ENCODE measurements at places on chromosomes 3 and 15. TPM values are rescaled to one million over a fixed set of nuclear protein-coding genes. Genes with fewer than 3 reads are reported as not detected.

Gene ISLR
- total RNA-seq, result not detected

DNA sequence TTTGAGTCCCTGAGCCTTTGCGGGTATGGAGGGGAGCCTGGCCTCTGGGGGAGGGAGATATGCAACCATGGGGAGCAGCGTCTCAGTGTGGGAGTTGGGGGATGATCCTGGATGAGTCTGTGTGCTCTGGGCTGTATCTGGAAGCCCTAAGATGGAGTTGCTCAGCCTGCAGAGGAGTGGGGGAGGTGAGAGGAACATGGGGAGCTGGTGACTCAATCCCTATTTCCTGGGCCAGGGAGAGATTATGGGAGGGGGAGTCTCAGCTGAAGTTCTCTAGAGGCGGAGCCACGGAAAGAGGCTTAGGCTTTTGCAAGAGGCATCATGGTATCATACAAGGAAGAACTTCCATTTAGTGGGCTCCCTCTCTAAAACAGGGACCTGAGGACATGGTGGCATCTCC lies 59.5 kb upstream of the TMEM115 start:
- DNase-seq, result no peak

- no peak for DNase-seq
Measured at GRCh38 chr3:153182501-153183293, 20.7 kb downstream of the RAP2B start.

GRCh38 chr15:41648770-41649169 lies 11.4 kb upstream of the MGA start:
- no peak for DNase-seq

DNA sequence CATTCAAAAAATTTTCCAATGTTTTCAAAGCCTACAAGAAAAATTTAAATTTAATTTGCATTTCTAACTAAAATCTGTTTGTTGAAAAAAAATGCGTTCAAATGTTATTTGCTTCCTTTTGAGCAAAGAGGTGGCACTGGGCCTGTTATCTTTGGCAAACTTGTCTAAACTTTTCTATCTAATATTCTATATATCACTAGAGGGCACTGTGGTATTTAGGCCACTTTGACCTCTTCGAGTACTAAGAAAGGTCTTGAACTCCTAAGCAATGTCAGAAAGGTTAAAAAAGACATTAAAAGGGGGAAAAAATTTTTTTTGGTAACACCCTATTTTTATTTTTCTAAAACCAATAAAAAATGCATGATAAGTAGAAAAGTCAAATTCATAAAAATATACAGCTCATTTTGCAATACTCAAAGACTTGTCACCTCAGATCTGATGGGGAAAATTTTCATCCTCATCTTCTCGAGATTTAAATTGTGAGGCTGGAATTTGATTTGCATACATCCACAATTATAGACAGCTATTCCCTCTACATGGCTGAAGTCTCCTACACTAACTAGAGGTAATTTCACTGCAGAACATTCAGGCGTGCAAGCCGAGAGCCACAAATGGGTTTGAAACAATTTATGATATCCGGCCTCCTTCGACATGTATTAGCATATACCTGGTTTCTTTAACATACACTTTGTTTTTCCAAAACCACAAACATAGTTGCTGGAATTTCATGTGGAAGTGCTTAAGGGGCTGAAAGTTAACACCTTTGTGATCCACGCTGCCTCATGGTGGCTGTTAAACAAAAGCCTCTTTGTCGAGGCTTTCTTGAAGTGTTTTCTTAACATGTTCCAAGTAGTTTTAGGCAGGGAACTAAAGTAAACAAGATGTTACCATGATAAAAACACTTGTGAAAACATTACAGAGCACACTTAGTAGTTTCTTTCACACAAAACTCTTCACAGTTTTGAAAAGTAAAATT lies 576.4 kb downstream of the FOXP1 start:
- DNase-seq, result no peak

DNA sequence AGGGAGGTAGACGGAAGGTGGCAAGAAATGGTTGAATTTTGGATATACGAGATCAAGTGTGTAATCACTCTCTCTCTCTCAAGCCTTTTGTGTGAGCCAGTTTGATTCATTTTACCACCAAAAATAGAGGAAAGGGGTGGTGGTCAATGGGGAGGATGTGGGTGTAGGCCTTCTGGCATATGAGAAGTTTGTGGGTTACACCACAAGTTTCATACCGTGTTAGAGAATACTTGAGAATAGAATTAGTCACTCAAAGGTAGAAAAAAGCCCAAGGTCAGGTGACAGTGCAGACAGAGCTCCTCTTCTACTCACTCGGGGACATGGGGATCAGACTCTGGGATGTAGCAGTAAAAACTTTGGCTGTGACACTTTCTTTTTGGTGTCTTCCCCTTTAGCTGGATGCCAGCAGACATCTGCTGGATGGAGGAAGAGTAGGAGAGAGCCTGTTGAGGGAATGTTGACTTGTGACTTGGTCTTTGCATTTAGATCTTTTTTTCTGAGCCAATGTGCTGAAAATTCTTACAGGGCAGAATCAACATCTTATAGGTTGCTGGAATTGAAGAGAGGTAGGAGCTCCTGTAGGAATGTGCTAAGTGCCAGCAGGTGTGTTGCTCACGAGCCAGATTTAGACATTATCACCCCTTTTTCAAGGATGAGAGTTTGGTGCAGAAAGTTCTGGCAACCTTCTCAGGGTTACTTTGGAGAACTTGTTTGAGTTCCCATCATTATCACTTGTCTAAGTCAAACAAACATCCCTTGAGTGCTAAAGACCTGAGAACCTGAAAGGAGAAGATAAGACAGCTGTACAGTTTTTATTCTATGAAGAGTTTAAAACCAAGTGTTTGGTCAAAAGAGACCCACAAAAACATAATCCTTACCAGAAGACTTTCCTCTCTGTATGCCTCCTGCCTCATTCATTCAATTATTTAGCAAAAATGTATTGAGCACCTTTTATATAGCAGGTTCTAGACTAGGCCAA lies 43.9 kb upstream of the RYK start:
- DNase-seq, result peak; percentile 86

DNA sequence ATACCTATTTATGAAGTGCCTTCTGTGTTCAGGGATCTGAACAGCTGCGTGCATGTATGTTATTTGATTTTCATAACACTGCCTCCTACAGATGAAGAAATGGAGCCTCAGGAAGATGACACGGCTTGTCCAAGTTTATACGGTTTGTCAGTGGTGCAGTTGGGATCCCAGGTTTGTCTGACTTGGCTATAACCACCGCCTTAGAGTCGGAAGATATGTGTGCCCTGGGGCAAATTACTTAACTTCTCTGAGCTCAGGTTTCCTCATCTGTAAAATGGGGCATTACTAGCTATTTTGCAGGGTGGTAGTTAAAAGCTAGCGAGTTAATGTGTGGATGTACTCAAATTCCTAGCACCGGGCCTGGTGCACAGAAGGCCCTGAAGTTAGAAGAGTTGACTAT lies 54.1 kb upstream of the ANP32A start:
- DNase-seq, result no peak

- DNase-seq, result no peak
Measured at GRCh38 chr3:126119008-126119675, 35.2 kb upstream of the SLC41A3 start.

Gene ZNF860
- total RNA-seq, result not detected

DNA sequence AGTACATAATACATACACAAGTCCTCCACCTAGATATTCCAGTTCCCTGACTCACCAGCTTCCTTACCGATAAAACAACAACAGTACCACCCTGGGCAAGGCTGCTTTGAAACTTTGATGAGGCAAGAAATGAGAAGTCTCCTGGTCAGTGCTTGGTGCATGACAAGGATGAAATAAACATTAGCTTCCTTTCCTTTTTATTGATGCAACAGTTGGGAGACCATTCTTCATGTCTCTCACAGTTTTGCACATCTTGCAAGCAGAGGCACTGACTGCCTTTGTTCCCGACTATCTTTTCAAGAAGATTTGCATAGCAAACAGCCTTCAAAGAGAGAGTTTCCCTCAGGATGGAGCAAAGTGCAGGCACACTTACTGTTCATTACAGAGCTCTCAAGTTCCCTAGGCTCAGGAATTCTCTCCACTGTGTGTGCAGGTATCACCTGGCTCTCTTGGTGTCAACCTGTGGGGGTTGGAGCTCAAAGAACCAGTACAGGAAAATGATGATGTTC lies 65.2 kb downstream of the MYLK start:
- no peak for DNase-seq

- DNase-seq, result peak; percentile 36
Measured at GRCh38 chr15:38612159-38612863, 47.7 kb upstream of the RASGRP1 start.

Gene LXN
- total RNA-seq, result 9.4 TPM

Gene SCAANT1
- not detected for total RNA-seq

- no peak for DNase-seq
Measured at GRCh38 chr3:24348348-24348747, 146.3 kb downstream of the THRB start.

DNA sequence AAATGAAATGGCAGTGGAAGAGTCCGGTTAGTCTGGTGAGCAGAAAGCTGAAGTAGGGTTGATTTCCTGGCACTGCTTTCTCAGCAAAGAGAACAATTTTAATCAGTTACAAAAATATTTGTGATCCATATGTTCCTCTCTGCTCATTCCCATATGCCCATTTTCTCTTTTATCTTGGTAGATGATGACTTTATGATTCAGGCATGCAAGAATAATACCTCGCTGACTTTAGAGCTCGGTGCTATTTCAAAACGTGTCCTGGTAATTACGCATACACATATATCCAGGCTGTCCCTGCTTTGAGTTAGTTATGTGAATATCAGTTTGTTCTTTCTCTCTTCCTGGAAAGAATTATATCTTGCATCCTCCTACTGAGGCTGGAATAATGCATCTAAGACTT lies 38.5 kb downstream of the ARPP21 start:
- no peak for DNase-seq

- no peak for DNase-seq
Measured at GRCh38 chr15:85142312-85142711, 160.7 kb downstream of the PDE8A start.

- peak; percentile 70 for DNase-seq
Measured at GRCh38 chr15:101723171-101723873, 951 bp downstream of the TARS3 start.

Gene SCN11A
- not detected for total RNA-seq

GRCh38 chr3:62604298-62604697 lies 230.9 kb upstream of the FEZF2 start:
- DNase-seq, result no peak

GRCh38 chr15:95853350-95853749 lies 477.1 kb upstream of the NR2F2 start:
- DNase-seq, result no peak

Gene TMEM212
- not detected for total RNA-seq

DNA sequence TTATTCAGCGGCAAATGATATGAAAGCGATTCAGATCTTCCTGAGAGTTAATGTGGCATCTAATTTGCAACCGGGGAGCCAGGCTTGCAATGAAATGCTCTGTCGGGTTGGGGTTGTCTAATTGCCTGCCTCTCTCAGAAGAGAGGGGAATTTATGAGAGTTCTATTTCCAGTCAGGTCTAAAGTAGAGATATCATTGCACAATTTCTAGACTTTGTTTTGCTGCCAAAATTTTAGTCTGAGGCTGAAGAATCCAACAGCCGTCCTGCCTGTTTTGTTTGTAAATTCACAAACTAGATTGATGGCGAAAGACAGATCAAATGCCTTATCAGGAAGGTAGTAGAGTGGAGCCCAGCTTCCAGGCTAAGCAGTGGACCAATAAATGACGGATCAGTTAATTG lies 610 bp downstream of the LIPC start:
- no peak for DNase-seq

Gene DNAH1
- 20.2 TPM for total RNA-seq

GRCh38 chr15:52006702-52007340 lies 12.2 kb upstream of the MAPK6 start:
- DNase-seq, result no peak

- peak; percentile 90 for DNase-seq
Measured at GRCh38 chr15:101320501-101321052, 25.5 kb upstream of the SNRPA1 start.

GRCh38 chr3:15214758-15215157 lies 8.7 kb downstream of the CAPN7 start:
- DNase-seq, result no peak

GRCh38 chr15:71812966-71813722 lies 2.8 kb downstream of the NR2E3 start:
- DNase-seq, result no peak

DNA sequence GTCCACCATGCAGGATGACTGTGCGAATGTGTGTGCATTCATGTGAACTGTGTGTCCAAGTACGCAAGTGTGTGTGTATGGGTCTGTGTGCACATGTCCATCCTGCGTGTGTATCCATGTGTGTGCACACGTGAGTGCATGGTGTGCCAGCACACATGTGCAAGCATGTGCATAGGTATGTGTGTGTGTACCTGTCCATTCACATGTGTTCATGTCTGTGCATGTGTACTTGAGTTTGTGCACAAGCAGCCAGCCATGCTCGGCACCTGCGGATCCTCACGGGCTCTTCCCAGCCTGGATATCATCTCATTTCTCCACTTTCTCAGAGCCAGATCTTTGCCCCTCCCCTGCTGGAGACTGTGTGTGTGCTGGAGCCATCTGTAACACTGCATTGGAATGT lies 18.7 kb upstream of the PLXNA1 start:
- DNase-seq, result no peak

- DNase-seq, result no peak
Measured at GRCh38 chr15:70466305-70466704, 297.1 kb downstream of the UACA start.
